ENCODE measurements at places on chromosomes 5 and 9.
A peak's percentile ranks its signal among the peaks of the same experiment; 100 is the strongest.

DNA sequence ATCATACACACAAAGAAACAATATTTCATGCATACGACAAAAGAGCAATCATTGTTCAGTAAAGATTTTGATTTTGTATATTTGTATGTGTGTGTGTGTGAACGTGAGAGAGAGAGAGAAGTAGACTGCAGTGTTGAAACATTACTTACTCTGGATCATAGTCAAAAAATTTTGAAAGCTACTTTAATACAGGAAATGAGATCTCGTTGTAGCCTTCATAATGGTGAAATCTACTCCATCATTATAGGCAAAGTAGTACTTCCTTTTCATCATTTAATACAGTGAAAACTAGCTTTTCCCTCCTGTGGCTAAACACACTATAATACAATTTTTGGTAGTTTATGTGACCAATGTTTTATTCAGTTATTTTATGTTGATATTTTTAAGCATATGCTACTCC is 1427.7 kb upstream of the C9orf72 start:
- DNase-seq: no peak

DNA sequence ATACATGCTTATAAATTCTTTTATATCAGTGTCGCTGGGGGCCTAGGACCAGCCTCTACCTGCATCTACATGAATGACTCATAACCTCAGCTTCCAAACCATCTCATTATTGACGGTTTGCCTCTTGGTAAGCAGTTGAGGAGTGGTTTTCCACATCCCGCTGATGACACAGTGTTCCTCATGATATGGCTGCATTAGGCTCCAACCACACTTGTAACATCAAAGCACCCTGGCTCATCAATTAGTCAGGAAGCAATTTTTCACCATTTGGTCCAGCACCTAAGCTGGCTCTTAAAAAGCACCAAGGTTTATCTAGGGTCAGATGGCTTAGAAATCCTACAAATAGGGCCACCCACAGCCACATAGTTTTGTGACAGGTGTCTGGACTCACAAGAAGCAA is 402.4 kb downstream of the ARHGEF28 start:
- DNase-seq: no peak

- peak; percentile 24 for DNase-seq
These were observed 112.5 kb downstream of the SLC25A46 start for GRCh38 chr5:110851357-110851756.

DNA sequence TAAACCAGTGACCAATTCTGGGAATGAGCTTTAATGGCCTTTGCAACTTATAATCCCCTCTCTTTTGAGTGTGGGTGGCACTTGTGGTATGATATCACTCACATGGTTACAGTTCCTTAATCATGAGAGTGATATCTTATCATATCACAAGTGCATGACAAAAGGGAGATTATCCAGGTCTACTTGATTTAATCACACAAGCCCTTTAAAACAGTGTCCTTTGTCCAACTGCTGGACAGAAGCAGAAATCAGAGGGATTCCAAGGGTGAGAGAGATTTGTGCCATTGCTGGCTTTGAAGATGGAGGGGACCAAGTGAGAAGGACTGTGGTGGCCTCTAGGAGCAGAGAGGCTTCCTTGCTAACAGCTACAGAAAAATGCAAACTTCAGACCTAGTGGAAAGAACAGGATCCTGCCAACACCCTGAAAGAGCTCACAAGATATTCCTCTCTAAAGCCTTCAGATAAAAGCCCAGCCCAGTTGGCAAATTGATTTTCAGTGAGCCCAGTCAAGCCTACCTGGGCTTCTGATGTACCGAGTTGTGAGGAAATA is 279.0 kb upstream of the TLE4 start:
- DNase-seq: no peak
